ENCODE measurements at places on chromosomes 3 and 15.
A peak's percentile ranks its signal among the peaks of the same experiment; 100 is the strongest.

DNA sequence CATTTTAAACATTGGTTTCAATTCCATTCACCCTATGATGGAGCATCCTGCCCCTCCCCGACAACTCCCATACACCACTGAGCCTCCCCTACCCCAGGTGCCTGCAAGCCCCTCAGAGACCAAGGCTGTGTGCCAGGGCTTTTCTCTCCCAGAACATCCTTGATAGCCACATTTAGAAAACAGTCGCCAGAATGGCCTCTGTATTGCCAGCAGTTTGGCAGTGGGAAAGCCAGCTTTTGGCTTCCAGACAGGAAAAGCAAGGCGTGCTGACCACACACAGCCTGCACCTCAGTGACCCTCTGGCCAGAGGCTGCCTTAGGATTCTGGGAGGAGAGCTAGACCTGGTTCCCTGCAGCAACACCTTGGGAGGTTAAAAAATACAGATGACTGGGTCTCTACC is 18.2 kb upstream of the HRH1 start:
- DNase-seq, result no peak

- peak; percentile 53 for DNase-seq
Observed at GRCh38 chr15:71800835-71801745, 9.3 kb upstream of the NR2E3 start.

DNA sequence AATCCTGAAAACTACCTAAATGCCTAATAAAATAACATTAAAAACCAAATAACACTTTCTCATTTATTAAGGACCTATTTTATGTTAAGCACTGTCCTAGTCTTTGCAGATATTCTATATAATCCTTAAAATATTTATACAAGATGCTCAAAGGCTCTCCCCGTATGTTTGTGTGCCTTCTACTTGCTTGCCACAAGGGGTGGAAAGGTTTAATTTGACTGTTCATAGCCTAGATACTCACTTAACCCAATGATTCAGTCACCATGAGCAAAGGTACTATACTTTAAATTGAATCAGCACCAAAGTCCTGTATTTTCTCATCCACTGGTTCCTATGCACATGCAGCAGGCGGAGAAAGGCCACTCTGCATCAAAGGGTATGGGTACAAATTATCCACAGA is 32.0 kb downstream of the LSAMP start:
- no peak for DNase-seq

GRCh38 chr15:64017082-64017588 is 29.1 kb downstream of the DAPK2 start:
- no peak for DNase-seq

- DNase-seq, result no peak
Observed at GRCh38 chr15:41827290-41827879, 507 bp upstream of the JMJD7 start.

- DNase-seq, result no peak
Observed at GRCh38 chr15:59165726-59166125, 40.9 kb upstream of the LDHAL6B start.

- DNase-seq, result no peak
Observed at GRCh38 chr15:78616506-78616905, 4.3 kb downstream of the CHRNA3 start.

DNA sequence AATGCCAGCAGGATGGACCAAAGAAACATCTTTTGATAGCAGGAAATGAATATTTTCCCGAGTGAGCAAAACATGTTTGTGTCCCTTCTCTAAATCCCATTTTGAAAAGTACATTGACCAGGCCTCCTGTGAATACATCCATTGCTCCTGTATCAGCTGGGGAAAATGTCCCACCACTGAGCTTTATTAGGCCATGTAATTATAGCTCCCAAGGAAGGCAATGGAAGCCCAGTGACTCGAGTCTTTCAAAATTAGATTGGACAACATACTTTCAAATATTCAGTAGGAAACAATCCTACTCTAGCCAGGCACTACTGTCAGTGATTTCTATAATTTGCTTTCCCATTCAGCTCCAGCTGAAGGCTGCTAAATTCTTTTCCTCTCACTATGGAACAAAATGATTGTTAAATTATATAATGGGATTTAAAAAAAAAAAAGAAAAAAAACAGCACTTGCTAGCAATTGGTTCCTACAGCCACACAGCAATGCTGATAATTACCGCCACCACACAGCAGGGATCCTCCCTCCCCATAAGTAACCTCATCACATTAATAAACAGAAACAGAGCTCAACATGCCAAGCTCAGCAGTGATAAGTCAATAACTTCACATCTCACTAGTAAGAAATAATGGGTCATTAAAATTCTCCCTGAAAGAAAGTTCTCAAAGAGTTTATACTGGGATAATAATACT is 172.4 kb upstream of the SLC2A2 start:
- DNase-seq, result no peak

- DNase-seq, result peak; percentile 30
Observed at GRCh38 chr3:187935623-187936156, 190.4 kb upstream of the BCL6 start.

- no peak for DNase-seq
Observed at GRCh38 chr3:31841515-31841914, 139.5 kb downstream of the OSBPL10 start.

- DNase-seq, result no peak
Observed at GRCh38 chr3:32685543-32686185, 676 bp downstream of the CNOT10 start.

- no peak for DNase-seq
Observed at GRCh38 chr3:55624238-55624637, 137.1 kb upstream of the WNT5A start.

DNA sequence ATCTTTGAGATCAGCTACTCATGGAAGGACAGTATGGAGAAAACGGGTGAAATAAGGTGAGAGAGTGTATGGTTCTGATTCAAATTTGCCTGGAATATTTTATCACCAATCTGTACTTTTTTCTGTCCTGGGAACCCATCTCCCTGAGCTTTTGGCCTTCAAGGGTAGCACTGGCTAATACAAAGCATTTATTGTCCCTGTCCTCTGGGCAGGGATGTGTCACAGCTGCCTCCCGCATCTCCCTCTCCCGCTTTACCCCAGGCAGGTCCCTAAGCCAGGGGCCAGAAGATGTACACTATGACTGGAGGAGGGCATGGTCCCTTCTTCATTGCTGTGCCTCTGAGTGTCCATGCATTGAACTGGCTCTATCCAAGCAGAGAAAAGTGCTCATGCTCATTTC is 201.7 kb upstream of the CHRNA7 start:
- no peak for DNase-seq

DNA sequence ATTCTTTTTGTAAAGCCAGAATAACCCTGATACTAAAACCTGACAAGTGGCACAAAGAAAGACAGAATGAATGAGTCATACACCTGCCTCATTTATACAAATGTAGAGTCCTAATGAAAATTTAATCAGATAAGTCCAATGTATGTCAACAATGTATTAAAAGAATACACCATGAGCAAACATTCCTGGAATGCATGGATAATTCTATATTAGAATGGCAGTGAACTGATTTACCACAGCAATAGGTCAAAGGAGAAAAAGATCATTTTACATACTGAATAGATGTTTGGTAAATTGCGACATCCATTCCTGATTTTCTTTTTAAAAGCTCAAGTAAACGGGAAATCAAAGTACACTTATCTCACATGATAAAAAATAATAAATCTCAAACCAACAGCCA is 11.2 kb upstream of the LOXL1 start:
- no peak for DNase-seq

- DNase-seq, result no peak
Observed at GRCh38 chr3:113166357-113166718, 45.0 kb upstream of the BOC start.

- no peak for DNase-seq
Observed at GRCh38 chr3:154334973-154335420, 10.7 kb upstream of the DHX36 start.

DNA sequence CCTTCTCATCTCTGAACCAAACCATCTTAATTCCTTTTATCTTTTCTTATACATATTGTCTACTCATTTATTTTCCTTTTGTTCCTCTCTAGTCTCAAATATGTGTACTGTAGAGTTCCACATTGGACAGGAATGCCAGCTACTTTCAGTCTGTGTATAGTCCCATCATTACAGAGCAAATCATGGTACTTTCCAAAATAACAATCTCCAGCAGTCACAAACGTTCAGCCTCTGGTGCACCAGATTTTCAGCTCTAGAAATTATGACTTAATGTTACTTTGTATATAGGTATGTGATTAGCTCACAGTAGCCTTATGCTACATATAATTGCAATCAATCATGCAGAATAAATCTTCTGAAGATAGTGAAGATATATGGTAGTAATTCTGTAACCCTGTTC is 32.5 kb upstream of the TM4SF4 start:
- no peak for DNase-seq

GRCh38 chr15:27993996-27994780 is 104.9 kb downstream of the OCA2 start:
- no peak for DNase-seq

DNA sequence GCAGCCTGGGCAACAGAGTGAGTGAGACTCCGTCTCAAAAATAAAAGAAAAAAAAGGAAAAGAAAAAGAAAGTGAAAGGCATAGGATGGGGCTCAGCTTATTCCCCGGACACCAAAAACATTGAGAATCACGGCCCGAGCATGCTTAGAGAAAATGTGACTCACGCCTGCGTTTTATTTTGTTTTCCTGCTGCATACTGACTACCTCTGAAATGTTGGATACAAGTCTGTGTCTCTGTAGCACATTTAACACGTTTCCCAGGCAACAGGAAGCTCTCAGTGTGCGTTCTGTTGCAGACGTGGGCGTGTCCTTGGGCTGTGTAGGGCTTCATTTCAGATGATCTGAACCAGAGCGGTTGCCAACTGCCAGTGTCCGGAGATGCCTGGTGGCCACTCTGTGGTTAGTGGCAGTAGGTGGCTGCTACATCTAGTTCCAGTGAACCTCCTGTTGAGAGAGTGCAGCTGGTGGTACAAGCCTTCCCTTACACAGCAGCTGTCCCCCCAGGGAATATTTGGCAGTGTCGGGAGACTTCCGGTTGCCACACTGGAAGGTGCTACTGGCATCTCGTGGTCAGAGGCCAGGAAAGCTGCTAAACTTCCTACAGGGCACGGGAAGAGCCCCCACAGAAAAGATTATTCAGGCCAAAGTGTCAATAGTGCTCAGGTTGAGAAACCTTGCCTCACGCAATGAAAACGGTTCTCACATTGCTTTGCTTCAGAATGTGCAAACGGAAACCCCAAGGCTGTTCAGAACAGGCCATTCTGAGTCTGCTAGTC is 3.0 kb downstream of the SLC51A start:
- DNase-seq, result peak; percentile 67

DNA sequence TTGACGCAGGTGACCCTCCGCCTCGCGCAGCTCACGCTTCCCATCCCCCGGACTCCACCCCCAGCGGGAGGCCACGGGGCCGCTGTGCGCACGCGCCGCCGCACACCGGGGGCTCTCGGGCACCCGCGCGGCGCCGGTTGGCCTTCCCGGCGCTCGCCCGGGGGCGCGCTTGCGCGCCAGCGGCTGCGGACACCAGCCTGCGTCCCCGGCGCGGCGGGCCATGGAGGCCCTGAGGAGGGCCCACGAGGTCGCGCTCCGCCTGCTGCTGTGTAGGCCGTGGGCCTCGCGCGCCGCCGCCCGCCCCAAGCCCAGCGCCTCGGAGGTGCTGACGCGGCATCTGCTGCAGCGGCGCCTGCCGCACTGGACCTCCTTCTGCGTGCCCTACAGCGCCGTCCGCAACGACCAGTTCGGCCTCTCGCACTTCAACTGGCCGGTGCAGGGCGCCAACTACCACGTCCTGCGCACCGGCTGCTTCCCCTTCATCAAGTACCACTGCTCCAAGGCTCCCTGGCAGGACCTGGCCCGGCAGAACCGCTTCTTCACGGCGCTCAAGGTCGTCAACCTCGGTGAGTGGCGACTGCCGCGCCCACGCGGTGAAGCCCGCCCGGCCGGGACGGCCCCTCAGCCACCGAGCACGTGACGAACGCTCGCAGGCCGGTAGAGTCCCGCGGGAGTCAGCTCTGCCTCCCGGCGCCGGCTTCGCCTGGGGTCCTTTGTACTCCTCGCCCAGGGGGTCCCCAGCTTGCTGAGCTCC is at the start of gene C15orf61:
C15orf61 (plus strand) TSS at position 103 of the 754 bp plus-strand sequence; CDS start at position 221, 118 bp downstream.
- DNase-seq, result peak; percentile 81

GRCh38 chr15:41494190-41494921 is 682 bp downstream of the ITPKA start:
- DNase-seq, result peak; percentile 60

- DNase-seq, result no peak
Observed at GRCh38 chr3:142818651-142819050, 70.2 kb downstream of the PCOLCE2 start.

Data from GM12891 (cell line).